ENCODE measurements at places on chromosomes 7 and 10.

- DNase-seq: peak; percentile 19
Measured at GRCh38 chr10:70481831-70482530, 3.4 kb downstream of the PALD1 start.

DNA sequence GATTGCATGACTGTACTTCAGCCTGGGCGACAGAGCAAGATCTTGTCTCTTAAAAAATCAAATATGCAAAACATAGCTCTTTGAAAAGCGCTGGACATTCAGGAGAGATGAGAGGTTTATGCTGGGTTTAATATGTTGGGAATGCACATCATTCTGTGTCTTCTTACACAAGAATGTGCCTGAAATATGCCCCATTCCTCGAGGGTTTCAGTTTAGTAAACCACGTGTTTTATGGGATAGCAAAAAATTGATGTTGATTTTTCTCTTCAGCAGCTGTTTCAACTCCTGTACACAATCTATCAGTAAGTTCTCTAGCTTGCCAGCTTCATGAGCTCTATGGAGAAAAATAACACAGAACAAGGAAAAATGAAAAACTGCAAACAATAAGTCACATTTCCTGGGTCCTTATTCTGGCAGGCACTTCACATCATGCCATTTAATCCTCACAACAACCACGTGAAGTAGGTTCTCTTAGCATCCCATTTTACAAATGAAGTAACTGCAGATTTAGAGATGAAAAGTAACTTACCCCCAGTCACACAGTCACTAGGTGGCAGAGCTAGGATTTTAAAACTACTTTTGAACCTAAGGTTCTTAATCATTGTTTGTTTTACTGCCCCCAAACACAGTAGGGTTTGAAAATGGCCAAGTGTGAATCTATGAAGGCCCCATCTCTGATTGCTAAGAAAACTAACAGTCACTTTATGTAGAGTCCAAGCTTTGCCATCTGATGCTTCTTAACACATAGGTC is 423.6 kb downstream of the PHTF2 start:
- no peak for DNase-seq

DNA sequence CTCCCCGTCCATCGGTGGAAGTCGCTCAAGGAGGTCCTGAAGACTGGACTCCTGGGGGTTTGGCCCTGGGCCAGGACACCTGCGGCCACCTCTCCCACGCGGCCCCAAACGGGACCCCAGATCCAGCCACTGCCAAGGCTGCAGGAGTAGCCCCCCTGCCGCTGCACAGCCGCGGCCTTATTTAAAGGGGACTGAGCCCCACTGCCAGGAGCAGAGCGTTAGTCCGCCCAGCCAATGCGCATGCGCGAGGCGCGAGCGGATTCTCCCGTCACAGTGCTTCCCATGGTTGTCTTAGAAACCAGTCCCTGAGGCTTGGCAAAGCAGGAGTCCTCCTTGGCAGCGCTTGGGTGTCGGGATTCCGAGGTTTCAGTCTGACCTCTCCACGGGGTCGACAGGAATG is 320.0 kb downstream of the ZNF716 start:
- DNase-seq: no peak

- DNase-seq: no peak
Measured at GRCh38 chr10:101562231-101562630, 25.8 kb downstream of the POLL start.

DNA sequence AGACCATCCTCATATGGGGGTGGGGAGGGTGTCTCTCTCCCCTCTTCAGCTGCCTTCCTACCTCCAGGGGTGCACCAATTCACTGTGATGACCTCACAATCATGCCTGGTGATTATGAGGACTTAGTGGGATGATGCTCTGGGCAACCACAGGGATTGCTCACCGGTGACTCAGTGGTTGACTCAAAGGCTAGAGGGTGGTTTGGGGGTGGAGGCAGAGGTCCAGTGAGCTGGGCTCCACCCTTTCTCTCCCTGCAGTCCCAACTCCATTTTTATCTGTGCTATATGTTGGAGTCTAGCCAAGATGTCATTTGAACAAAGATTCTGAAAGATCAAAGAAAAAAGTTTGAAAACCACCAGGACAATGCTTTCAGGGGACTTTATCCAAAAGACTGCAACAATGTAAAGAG is 286.9 kb downstream of the KCNMA1 start:
- DNase-seq: no peak

- no peak for DNase-seq
Measured at GRCh38 chr10:7006566-7006965, 404.3 kb downstream of the SFMBT2 start.

- DNase-seq: no peak
Measured at GRCh38 chr10:94097656-94098055, 103.9 kb downstream of the PLCE1 start.

- DNase-seq: no peak
Measured at GRCh38 chr7:28768577-28769147, 189.5 kb downstream of the TRIL start.

- DNase-seq: no peak
Measured at GRCh38 chr10:79381804-79382221, 34.5 kb downstream of the PPIF start.

DNA sequence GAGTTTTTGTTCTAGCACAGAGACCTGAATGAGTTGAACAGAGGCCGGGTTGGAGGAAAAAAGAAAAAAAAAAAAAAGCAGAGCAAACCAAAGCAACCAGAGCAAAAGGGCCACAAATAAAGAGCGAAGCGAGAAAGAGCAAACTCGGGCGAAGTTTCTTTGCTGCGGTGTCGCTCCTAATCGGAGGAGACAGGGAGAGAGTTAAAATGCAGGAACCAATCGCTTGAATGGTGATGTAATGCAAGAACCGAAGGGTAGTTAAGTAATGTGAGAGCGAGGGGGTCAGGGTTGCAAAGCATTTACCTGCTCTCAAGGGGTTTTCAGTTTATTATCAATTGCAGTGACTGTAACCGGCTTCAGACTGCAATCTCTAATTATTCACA is 271.7 kb downstream of the TRIL start:
- no peak for DNase-seq

GRCh38 chr7:23012908-23013714 is 819 bp downstream of the HYCC1 start:
- no peak for DNase-seq

DNA sequence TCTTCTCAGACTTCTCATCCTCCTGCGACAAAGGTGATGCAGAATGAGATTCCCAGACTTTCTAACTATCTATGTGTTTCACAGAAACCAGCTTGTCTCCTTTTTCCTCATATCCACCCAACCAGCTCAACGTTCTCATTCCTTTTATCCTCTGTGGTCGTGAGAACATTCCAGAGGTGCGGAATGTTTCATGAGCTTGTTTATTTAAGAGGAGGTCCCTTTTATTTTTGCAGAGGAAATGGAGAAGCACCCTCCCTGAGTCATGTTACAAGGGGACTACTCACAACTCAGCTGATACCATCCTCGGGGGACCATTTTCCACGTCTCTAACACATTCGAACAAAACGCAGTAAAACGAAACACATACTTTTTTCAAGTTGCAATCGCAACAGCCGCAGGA is 93.2 kb downstream of the ZRANB1 start:
- no peak for DNase-seq

DNA sequence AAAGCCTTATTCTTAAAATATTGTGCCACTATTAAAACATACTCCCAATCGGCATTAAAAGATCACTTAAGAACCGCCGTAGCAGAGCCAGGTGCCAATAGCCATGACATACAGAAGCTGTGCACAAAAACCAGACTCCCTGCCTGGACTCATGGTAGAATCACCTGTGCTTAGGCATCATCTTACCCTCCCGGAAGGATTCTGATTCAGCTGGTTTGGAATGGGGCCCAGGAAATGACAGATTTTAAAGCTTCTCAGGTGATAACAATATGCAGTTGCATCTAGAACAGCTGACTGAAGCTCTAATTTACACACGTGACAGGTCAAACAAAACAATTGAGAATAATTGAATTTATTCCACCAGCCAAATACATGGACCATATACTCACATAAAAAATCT is 10.7 kb downstream of the A1CF start:
- DNase-seq: no peak

- no peak for DNase-seq
Measured at GRCh38 chr10:118504467-118505205, 90.8 kb downstream of the PRLHR start.

- DNase-seq: no peak
Measured at GRCh38 chr7:134985894-134986362, 380 bp upstream of the AGBL3 start.

DNA sequence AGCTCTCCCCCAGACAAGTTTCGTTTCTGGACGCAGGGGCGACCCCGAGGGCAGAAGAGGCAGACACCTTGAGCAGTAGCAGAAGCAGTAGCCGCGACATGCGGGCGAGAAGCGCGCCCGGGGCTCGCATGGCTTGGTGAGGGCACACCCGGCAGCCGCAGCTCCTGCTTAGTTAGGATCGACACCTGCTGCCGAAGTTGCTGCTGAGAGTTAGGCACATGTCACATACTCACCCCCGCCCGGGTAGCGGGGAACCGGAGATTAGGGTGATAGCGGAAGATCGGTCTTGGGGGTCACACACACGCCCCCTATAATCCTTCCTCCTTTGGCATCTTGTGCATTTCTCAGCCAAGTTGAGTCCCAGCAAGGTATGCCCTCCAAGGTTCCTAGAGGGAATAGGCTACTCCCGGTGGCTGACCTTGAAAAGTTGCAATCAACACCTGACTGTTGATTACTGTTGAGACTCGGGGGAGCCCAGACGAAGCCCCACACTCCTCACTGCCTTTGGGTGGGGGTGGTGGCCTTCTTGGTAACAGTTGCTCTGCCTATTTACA is 668 bp downstream of the GPR37 start:
- no peak for DNase-seq

All from substantia nigra (tissue), 51 donors.